ENCODE measurements at places on chromosomes 5 and 9.

DNA sequence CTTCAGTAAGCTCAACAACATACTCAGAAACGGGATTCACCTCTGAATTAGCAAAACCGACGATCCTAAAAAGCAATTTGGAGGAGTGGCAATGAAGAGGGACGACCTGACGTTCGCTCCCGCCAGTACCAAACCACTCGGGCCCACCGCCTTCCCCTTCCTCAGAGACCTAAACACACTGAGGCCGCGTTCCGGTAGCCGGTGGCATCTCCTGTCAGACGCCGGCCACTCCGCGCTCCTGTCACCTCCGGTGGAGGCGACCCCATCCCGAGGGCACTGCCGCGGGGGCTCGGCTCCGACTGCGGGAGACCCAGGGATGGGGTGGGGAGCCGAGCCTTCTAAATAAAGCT is 617 bp downstream of the PPP6C start:
- no peak for DNase-seq

DNA sequence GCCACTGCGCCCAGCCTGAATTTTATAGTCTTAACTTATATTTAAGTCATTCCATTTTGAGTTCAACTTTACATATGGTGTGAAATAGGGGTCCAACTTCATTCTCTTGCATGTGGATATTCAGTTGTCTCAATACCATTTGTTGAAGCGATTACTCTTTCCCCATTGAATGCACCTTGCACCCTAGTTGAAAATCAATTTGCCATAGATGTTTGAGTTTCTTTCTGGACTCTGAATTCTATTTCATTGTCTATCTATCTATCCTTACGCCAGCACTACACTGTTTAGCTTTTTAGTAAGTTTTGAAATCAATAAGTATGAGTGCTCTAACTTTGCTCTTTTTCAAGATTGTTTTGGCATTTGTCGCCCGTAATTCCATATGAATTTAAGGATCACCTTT is 49.8 kb downstream of the TMOD1 start:
- DNase-seq = no peak

- no peak for DNase-seq
Observed at GRCh38 chr9:89432986-89433530, 64.9 kb downstream of the SEMA4D start.

DNA sequence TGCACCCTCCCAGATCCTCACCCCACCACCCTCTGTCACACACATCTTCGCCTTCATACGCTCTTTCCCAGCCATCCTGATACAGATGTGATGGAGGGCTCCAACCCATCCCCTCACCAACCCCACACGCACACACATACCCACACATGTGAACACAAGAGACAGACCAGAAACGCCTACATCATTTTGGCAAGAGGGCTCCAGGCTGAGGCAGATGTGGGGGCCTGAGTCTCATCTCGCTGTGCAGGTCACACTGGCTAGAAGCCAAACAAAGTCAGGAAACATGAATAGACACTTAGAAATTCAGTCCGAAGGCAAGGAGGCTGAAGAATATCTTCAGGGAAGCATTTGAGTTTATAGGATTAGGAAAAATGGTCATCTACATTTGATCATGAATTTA is 6.2 kb downstream of the PRDM12 start:
- DNase-seq = no peak

- no peak for DNase-seq
Observed at GRCh38 chr5:170941788-170942187, 80.0 kb downstream of the RANBP17 start.

DNA sequence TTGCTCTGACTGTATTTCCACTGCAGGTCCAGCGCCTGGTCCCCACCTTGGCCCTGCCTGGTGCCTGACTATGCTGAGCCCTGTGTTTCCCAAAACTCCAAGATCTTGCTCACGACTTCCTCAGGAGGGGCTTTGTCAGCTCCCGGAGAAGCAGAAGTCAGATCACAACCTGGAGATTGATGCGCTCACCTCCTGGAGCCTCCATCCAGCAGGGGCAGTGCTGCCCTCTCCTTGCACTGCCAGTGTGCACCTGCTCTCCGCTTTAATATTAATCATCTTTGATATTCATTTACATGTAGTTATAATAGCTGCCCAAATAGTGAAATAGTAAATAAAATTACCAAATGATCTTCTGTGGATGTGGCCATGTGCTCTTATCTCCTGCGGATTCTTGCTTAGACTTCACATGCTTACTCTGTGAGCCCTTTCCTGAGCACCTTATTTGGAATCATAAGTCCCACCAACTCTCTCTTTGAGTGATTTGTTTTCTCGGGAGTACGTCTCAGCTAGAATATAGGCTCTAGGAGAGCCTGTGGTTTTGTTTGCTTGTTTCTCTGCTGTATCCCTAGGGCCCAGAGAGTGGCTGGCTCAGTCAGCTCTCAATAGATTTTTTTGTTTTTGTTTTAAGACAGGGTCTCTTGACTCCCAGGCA is 17.4 kb downstream of the MAML1 start:
- no peak for DNase-seq

GRCh38 chr9:114507726-114508125 is 2.5 kb upstream of the WHRN start:
- no peak for DNase-seq

DNA sequence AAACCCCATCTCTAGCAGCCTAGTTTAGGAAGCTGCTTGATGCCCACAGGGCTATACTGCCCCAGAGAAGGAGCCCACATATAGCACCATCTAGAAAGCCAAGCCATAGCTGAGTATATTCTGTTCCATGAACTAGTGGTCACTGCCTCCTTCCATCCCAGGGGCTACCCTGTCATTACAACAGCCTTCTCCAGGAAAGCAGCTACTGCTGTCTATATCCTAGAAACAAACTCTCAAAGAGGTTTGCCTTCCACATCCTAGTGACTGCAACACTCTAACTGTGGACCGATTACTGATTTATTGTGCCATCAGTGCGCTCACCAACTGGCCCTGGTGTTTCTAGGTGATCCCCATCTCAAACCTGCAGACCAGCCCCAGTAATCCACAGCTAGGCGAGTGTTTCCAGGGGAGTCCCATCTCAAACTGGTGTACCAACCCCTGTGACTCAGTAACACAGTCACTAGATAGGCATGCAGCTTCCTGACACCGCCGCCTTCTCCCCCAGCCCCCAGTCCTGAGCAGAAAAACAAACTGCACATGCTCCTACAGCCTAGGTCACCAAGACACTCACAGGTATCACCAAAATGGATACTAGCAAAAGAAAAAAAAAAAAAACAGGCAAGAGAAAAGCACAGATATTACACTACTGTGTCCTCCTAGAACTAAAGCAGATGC is 14.8 kb downstream of the SPTLC1 start:
- no peak for DNase-seq

DNA sequence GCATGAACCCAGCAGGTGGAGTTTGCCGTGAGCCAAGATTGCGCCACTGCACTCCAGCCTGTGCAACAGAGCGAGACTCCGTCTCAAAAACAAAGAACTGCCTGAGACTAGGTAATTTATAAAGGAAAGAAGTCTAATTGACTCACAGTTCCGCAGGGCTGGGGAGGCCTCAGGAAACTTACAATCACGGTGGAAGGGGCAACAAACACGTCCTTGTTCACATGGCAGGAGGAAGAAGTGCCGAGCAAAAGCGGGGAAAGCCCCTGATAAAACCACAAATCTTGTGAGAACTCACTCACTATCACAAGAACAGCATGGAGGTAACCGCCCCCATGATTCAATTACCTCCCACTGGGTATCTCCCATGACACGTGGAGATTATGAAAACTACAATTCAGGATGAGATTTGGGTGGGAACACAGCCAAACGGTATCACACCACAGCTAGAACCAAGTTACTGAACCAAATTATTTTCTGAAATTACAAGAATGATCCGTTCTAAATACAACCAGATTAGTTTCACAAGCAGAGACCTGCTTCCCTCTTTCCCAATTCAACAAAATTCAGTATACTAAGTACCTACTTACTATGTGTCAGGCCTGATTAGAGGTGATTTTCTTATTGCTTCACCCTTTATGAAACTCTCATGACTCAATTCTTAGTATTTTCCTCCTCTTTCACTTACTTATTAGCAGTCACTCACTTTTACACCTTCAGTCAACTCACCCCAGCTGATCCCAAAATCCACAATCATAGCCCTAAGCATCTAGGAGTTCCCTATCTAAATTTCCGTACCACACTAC is 8.4 kb downstream of the UBTD2 start:
- DNase-seq = no peak

- DNase-seq = no peak
Observed at GRCh38 chr9:29126783-29127182, 1553.5 kb upstream of the C9orf72 start.

GRCh38 chr9:91001146-91001611 is 199.6 kb downstream of the SYK start:
- no peak for DNase-seq

DNA sequence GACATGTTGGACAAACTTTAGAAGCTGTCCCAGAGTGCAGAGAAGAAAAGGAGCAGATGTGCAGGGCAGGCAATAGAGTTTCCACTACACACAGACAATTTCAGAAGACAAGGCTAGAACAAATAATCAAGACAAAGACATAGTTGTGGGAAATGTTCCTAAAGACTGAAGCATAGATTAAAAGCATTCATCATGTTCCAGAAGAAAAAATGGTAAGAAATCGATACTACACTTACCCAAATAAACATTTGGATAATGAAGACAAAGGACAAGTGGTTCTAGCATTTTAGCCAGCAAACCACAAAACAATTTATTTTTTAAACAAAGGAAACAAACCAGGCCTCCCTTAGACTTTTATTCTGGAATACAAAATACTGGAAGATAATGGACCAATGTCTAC is 97.9 kb downstream of the FSTL4 start:
- no peak for DNase-seq

DNA sequence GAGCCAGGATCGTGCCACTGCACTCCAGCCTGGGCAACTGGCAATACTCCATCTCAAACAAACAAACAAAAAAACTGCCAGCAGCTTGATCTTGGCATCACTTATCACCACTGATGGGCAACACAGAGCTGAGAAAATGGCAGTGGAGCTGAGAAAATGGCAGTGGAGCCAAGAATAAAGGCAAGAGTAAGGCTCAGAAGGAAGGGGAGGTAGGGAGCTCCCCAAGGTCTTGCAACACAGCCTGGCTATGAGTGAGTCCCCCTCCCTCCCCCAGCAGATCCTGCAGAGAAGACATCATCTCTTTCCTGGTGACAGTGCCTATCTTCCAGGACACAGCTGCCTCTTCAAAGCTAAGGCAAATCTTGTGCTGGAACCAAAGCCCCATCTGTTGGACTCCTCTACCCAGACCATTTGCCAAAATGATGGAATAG is 70.3 kb downstream of the UGCG start:
- no peak for DNase-seq

- no peak for DNase-seq
Observed at GRCh38 chr9:114283551-114284111, 39.3 kb upstream of the ORM1 start.

- DNase-seq = no peak
Observed at GRCh38 chr5:80172067-80172695, 83.7 kb downstream of the SERINC5 start.

DNA sequence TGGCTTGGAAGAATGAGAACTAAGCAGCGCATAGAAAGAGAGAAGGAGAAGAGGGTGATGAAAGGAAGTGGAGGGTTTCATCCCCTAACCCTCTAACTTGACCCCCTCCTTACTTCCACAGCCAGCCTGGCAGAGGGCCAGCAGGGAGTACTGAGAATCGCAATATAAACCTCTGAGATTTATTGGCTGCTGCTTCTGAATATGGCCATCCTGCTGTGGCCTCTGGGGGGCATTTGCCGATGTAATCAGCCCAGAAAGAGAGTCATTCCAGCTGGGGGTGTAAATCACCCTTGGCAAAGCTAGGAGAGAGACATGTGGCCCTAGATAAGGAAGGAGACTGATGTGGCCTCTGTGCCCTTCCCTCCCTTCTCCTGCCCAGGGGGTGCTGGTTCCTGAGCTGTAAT is 960 bp upstream of the GFRA3 start:
- DNase-seq = no peak

DNA sequence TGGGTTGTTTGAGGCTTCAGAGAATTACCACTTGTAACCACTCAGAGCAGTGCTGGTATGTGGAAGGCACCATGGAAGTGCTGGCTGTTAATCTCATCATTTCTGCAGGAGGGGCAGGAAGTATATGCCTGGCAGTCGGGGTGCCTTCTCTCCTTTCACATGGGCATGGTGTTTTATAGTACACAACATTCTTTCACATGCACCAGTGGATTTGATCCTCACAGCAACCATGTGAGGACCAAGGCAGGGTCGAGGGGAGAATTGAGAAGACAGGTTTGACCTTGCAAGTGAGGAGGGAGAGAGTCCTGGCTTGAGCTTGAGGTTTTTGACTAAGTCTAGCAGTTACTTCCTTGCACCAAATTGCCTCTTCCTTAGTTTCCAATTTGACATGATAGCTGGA is 38.0 kb upstream of the TRPC7 start:
- no peak for DNase-seq

GRCh38 chr5:1322955-1323802 is 21.7 kb downstream of the CLPTM1L start:
- no peak for DNase-seq

Data from esophagus muscularis mucosa (tissue), 4 donors.